ENCODE measurements at places on chromosomes 11 and 22. TPM values are rescaled to one million over a fixed set of nuclear protein-coding genes. Genes with fewer than 3 reads are reported as not detected.

Gene ZP1
- 4.2 TPM for total RNA-seq

Gene ANKK1
- not detected for total RNA-seq

Gene MS4A15
- total RNA-seq: not detected

Gene APOL5
- total RNA-seq: not detected

Gene STIM1
- total RNA-seq: 40.3 TPM

Gene HOATZ
- total RNA-seq: not detected

Gene TALDO1
- total RNA-seq: 103 TPM

Gene YPEL1
- 0.19 TPM for total RNA-seq

Gene NOL12
- total RNA-seq: 8.7 TPM

Gene ZBTB16
- total RNA-seq: under 0.01 TPM

Gene CCDC81
- 12.1 TPM for total RNA-seq

Gene ANO5
- not detected for total RNA-seq

Gene DRAP1
- 130 TPM for total RNA-seq

Gene APOC3
- total RNA-seq: not detected

Gene PNPLA3
- total RNA-seq: 6.2 TPM

Gene SLC22A25
- not detected for total RNA-seq

Gene DMC1
- 4.2 TPM for total RNA-seq

Gene NPAS4
- total RNA-seq: not detected

Gene SERPING1
- 21.4 TPM for total RNA-seq

Gene VPS26B
- total RNA-seq: 27.3 TPM

Gene ELFN2
- total RNA-seq: under 0.01 TPM

Gene GRK3
- total RNA-seq: 2.0 TPM

Gene IGF2
- total RNA-seq: 1.7 TPM

Gene APOA5
- total RNA-seq: under 0.01 TPM

Gene DUSP18
- total RNA-seq: 5.6 TPM

Gene TSPAN18
- total RNA-seq: under 0.01 TPM

Gene MAP6
- total RNA-seq: 2.5 TPM

Gene PCSK7
- 49.9 TPM for total RNA-seq

Gene OR10A2
- not detected for total RNA-seq

Gene C11orf97
- total RNA-seq: not detected

Gene THY1
- total RNA-seq: 9.6 TPM

Gene SGSM1
- total RNA-seq: 0.28 TPM

Gene PHLDB1
- 99.7 TPM for total RNA-seq

Gene C11orf87
- under 0.01 TPM for total RNA-seq
